ENCODE measurements at places on chromosomes 5 and 9. TPM values are rescaled to one million over a fixed set of nuclear protein-coding genes. Genes with fewer than 3 reads are reported as not detected.

FREM1 gene
- 0.43 TPM for total RNA-seq

- no peak for DNase-seq
Measured at GRCh38 chr9:95947118-95947517, 71.6 kb downstream of the ERCC6L2 start.

GAPVD1 gene
- 37.9 TPM for total RNA-seq

- no peak for DNase-seq
Measured at GRCh38 chr5:119331566-119332095, 24.2 kb upstream of the TNFAIP8 start.

GRCh38 chr9:12095931-12096330, 597.3 kb upstream of the TYRP1 start:
- no peak for DNase-seq
